Activated CD4-positive, alpha-beta T cell treated with anti-CD3 and anti-CD28 coated beads for 36 hours (primary cell): ENCODE measurements at places on chromosomes 1 and 21. TPM values are rescaled to one million over a fixed set of nuclear protein-coding genes. Genes with fewer than 3 reads are reported as not detected.

- peak; percentile 76 for DNase-seq
- peak overlapping the region; percentile 59 for H3K27ac ChIP-seq
- H3K4me3 ChIP-seq, result no peak overlapping the region
Measured at GRCh38 chr1:182249201-182249676, 142.4 kb downstream of the GLUL start.

- peak; percentile 61 for DNase-seq
- peaks cover 20% of the 10 kb centered on the region for H3K4me1 ChIP-seq
- H3K4me3 ChIP-seq, result peak overlapping the region; percentile 17
- H3K36me3 ChIP-seq, result no peaks in the 10 kb centered on the region
Measured at GRCh38 chr21:15514073-15514946, 215.5 kb upstream of the USP25 start.

DNA sequence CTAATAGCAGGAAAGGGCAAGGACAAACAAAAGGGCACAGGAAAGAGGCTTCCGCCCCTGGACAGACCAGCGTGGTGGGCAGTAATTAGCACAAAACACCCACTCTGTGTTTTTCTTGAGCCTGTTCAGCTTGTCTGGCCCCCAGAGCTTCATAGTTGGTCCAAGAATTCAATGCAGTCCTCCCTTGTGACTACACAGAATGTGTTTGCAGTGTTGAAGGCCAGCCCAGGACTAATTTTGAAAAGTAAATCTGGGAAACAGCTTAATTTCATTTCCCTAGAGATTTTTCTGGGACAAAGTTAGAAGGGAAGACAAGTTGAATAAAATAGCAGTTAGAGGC, 49.2 kb upstream of the LMO4 start:
- H3K4me1 ChIP-seq, result no peaks in the 10 kb centered on the region
- no peak overlapping the region for H3K27ac ChIP-seq
- no peak for DNase-seq

- peak overlapping the region; percentile 28 for H3K27ac ChIP-seq
- H3K4me3 ChIP-seq, result no peak overlapping the region
- peaks cover 2% of the 10 kb centered on the region for H3K36me3 ChIP-seq
- no peak for DNase-seq
- H3K27me3 ChIP-seq, result no peaks in the 10 kb centered on the region
- H3K4me1 ChIP-seq, result peaks cover 91% of the 10 kb centered on the region
Measured at GRCh38 chr1:24983006-24983680, 53.1 kb upstream of the RUNX3 start.

- peaks cover 2% of the 10 kb centered on the region for H3K4me1 ChIP-seq
- H3K27ac ChIP-seq, result no peak overlapping the region
- no peaks in the 10 kb centered on the region for H3K27me3 ChIP-seq
- peaks cover 2% of the 10 kb centered on the region for H3K36me3 ChIP-seq
Measured at GRCh38 chr21:36193200-36193599, 36.6 kb downstream of the DOP1B start.

- peak overlapping the region; percentile 63 for H3K27ac ChIP-seq
- DNase-seq, result peak; percentile 62
- no peak overlapping the region for H3K4me3 ChIP-seq
- peaks cover 7% of the 10 kb centered on the region for H3K36me3 ChIP-seq
- peaks cover 62% of the 10 kb centered on the region for H3K4me1 ChIP-seq
- no peaks in the 10 kb centered on the region for H3K27me3 ChIP-seq
Measured at GRCh38 chr1:234989479-234990327, 138.9 kb downstream of the TOMM20 start.

- H3K27me3 ChIP-seq, result peaks cover 14% of the 10 kb centered on the region
- H3K36me3 ChIP-seq, result no peaks in the 10 kb centered on the region
- no peak for DNase-seq
Measured at GRCh38 chr1:44542420-44543063, 131.7 kb downstream of the TMEM53 start.

DNA sequence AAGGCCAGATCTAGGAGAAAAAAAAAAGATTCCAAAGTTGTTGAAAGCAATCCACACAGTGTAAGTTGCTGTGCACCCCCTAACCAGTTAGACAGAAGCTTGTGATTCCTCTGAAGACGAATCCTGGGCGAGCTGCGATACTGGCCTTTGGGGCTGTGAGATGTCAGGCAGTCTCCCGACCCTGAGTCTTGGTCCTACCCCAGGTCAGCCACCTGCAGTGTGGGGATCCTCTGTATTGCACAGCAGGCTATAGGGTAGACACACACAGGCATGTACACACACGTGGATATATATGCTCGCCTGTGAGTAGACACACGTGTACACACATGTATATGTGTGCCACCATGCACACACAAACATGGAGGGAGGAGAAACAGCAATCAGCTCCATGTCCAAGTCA, 12.9 kb downstream of the ACTRT2 start:
- H3K4me3 ChIP-seq, result no peak overlapping the region
- DNase-seq, result no peak
- H3K4me1 ChIP-seq, result peaks cover 20% of the 10 kb centered on the region
- no peaks in the 10 kb centered on the region for H3K27me3 ChIP-seq

DNA sequence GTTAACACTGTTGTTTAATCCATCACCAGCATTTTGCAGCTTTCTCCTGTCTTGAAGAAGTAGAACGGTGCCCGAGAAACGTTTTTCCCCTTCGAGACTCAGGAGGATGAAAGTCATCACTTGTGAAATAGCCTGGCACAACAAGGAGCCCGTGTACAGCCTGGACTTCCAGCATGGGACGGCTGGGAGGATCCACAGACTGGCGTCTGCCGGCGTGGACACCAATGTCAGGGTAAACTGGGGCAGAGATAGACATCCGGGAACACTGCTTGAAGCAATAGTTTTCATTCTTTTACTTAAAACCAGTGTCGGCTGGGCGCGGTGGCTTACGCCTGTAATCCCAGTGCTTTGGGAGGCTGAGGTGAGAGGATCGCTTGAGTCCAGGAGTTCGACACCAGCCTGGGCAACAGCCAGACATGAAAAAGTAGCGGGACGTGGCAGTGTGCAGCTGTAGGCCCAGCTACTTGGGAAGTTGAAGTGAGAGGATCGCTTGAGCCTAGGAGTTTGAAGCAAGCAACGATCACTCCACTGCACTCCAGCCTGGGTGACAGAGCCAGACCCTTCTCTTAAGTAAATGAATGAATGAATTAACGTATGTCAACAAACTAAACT, 945 bp downstream of the CHAF1B start:
- H3K36me3 ChIP-seq, result peaks cover 37% of the 10 kb centered on the region
- H3K4me1 ChIP-seq, result peaks cover 17% of the 10 kb centered on the region
- DNase-seq, result no peak
- peak overlapping the region; percentile 83 for H3K27ac ChIP-seq

DNA sequence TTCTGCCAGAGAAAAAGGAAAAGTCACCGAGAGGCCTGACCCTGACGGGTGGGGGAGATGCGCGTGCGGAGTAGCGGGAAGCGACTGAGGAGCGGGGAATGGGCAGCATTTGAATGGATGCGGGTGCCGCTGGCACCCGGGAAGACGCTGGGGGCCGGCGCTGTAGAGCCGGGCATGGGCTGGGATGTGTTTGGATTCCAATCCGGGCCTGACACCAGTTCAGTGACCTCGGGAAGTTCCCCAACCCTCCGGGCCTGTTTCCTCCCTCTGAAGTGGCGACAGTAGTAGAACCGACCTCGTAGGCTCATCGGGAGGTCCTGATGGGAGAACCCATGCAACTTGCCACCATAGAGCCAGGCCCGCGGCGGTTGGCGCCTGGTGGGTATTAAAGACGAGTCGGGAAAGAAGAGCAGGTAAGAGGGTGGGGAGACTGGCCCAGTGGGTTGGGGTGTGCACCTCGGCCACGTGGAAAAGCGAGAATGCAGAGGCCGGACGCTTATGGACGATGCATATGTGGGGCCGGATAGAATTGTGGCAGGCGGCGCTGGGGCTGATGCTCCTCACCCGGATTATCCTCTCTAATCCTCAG, 642 bp upstream of the SLC16A1 start:
- peak overlapping the region; percentile 97 for H3K4me3 ChIP-seq
- peak overlapping the region; percentile 100 for H3K27ac ChIP-seq
- no peaks in the 10 kb centered on the region for H3K27me3 ChIP-seq
- peaks cover 55% of the 10 kb centered on the region for H3K4me1 ChIP-seq

DNA sequence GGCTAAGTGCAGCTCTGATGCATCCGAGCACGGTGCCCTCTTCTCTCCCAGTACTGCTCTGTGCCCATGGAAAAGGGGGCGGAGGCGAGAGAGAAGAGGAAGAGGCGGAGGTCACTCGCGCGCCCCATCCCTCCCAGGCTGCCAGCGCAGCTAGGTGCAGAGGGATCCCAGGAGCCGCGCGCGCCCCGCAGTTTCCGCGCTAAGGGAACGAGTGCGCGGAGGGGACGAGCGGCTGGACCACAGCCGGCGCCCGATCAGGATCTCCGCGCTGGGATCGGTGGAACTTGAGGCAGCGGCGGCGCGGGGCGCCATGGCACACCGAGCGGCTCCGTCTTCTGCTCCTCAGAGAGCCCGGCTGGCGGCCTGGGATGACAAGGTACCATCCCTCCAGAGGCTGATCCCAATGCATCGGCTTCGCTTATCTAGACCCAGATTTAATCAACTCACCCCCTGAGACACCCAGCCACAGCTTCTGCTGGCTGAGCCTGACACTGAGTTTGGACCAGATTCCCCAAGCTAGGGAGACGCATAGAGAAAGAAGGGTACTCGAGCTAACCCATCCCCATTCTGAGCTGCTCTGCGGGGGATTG, at the start of gene PTGFR:
Gene PTGFR (plus strand): TSS at position 114 of the 590 bp plus-strand sequence. CDS start 1,770 bp downstream, outside the sequence.
- no peak within 1 kb of the TSS for H3K4me3 ChIP-seq
- peak; percentile 7 for DNase-seq
- peaks cover 5% of the 10 kb centered on the region for H3K4me1 ChIP-seq
- no peak within 1 kb of the TSS for H3K27ac ChIP-seq
- H3K27me3 ChIP-seq, result peaks cover 35% of the 10 kb centered on the region

DNA sequence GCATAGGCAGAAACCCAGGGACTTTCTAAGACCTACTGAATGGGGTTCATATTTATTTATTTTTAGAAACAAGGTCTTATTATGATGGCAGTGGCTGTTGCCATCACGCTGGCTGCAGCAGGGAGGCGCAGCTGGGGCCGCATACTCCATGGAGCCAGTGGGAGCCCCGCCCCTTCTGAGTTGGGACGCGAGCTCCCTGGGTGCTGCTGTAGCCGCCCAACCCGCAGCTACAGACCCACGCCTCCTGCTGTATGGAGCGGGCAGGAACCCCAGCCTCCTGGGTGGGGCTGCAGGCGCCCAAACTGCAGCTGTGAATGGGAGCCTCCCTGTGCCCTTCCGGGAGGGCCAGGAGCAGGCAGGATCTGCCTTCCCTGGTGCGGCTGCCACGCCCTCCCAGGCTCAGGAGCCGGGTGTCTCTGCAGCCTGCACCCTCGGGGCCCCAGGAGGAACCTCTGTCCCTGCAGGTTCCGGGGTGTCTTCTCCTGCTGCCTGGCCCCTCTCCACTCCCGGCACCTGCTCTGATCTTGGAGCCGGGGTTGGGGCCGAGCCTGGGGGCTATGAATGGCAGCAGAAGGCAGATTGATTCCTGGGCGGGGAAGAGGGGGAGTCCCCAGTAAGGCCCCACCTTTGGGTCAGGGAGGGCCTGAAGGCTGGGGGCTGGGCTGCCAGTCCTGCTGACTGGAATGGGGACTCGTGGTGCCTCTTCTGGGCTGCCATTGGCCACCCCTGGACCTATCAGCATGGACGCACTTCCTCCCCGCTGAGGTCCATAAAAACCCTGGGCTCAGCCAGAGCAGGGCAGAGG, 66.5 kb upstream of the LRRN2 start:
- DNase-seq, result no peak
- no peak overlapping the region for H3K4me3 ChIP-seq
- H3K4me1 ChIP-seq, result no peaks in the 10 kb centered on the region
- no peaks in the 10 kb centered on the region for H3K27me3 ChIP-seq
- H3K36me3 ChIP-seq, result no peaks in the 10 kb centered on the region

DNA sequence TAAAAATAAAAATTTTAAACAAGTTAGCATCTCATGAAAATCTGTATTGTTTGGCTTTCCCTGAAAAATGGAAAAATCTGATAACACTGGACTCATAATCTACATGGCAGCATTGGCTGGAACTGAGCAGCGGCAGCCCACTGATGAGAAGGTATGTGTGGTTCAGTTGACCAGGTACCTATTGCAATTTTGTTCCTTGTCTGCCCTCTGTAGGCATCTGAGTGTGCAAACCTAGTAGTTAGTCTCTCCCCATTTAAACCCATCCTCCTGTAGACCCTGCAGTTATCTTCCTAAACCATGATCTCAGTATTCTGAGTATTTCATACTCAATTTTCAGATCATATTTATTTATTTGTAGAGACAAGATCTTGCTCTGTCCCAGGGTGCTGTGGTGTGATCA, 59.4 kb upstream of the SERBP1 start:
- H3K4me3 ChIP-seq, result no peak overlapping the region
- H3K27me3 ChIP-seq, result no peaks in the 10 kb centered on the region
- H3K4me1 ChIP-seq, result peaks cover under 1% of the 10 kb centered on the region
- no peaks in the 10 kb centered on the region for H3K36me3 ChIP-seq
- peak; percentile 21 for DNase-seq
- no peak overlapping the region for H3K27ac ChIP-seq

DNA sequence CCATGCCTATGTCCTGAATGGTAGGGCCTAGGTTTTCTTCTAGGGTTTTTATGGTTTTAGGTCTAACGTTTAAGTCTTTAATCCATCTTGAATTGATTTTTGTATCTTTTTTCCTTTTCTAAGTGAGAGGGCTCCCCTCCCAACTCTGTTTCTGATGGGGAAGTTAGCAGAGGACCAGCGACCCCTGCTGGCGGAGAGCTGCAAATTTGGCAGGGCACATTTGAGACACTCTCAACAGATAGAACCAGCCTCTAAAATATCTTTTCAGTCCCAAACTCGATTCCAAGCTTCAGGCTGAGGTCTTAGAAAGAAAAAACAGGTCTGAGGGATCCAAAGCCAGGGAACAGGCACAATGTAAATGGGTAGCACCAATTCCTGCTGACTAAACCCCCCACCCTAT, 32.5 kb downstream of the LRRC3 start:
- no peak overlapping the region for H3K27ac ChIP-seq
- no peaks in the 10 kb centered on the region for H3K36me3 ChIP-seq
- peaks cover 5% of the 10 kb centered on the region for H3K4me1 ChIP-seq
- peaks cover 2% of the 10 kb centered on the region for H3K27me3 ChIP-seq
- H3K4me3 ChIP-seq, result no peak overlapping the region

- no peak overlapping the region for H3K4me3 ChIP-seq
- peaks cover 57% of the 10 kb centered on the region for H3K36me3 ChIP-seq
- DNase-seq, result no peak
Measured at GRCh38 chr1:228298471-228298870, 90.6 kb downstream of the OBSCN start.

DNA sequence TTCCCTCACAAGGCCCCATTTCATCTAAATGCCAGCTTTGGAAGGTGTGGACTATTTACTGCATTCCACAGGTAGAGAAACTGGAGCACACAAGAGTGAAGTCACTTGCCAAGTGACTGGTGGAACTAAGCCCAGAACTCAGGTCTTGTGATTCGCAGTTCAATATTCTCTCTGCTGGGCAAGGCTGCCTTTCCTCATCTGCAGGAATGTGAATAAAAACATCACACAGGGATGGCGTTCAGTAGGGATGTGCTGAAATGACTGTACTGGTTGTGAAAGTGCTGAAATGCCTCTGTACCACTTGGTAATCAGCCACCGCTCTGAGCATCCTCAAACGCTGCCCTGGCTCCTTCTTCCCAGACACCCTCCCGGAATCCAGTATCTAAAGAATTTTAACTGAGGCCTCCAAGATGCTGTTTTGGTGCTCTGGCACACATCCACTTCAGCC, 145.6 kb downstream of the HIVEP3 start:
- no peaks in the 10 kb centered on the region for H3K27me3 ChIP-seq
- H3K36me3 ChIP-seq, result no peaks in the 10 kb centered on the region
- no peak overlapping the region for H3K4me3 ChIP-seq
- H3K4me1 ChIP-seq, result peaks cover 7% of the 10 kb centered on the region
- H3K27ac ChIP-seq, result no peak overlapping the region
- DNase-seq, result no peak

CNR2 gene
- total RNA-seq, result not detected

OLFML3 gene
- not detected for total RNA-seq

ADAMTS1 gene
- not detected for total RNA-seq

HHAT gene
- total RNA-seq, result 0.82 TPM

ADSS2 gene
- 43.6 TPM for total RNA-seq

TTC22 gene
- total RNA-seq, result 4.2 TPM

NBPF4 gene
- 0.21 TPM for total RNA-seq

COL18A1 gene
- 8.0 TPM for total RNA-seq

ANGPTL3 gene
- not detected for total RNA-seq

TIE1 gene
- not detected for total RNA-seq
